T1000 (cell line): ENCODE measurements at places on chromosomes 3 and 15.

- DNase-seq = no peak
These were observed 55.8 kb downstream of the TBL1XR1 start for GRCh38 chr3:177141471-177141870.

DNA sequence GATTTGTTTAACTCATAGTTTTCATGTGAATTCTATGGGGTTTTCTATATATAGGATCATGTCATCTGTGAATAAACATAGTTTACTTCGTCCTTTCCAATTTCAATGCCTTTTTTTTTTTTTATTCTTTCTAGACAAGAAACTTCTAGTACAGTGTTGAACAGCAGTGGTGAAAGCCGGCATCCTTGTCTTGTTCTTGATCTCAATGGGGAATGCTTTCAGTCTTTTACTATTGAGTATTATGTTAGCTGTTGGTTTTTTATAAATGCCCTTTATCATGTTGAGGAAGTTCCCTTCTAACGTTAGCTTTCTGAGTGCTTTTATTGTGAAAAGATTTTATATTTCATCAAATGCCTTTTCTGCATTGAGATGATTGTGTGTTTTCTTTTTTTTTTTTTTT lies 69.0 kb downstream of the SLMAP start:
- DNase-seq = no peak

- DNase-seq = no peak
These were observed 166.2 kb downstream of the ADAMTS17 start for GRCh38 chr15:100175406-100176114.

DNA sequence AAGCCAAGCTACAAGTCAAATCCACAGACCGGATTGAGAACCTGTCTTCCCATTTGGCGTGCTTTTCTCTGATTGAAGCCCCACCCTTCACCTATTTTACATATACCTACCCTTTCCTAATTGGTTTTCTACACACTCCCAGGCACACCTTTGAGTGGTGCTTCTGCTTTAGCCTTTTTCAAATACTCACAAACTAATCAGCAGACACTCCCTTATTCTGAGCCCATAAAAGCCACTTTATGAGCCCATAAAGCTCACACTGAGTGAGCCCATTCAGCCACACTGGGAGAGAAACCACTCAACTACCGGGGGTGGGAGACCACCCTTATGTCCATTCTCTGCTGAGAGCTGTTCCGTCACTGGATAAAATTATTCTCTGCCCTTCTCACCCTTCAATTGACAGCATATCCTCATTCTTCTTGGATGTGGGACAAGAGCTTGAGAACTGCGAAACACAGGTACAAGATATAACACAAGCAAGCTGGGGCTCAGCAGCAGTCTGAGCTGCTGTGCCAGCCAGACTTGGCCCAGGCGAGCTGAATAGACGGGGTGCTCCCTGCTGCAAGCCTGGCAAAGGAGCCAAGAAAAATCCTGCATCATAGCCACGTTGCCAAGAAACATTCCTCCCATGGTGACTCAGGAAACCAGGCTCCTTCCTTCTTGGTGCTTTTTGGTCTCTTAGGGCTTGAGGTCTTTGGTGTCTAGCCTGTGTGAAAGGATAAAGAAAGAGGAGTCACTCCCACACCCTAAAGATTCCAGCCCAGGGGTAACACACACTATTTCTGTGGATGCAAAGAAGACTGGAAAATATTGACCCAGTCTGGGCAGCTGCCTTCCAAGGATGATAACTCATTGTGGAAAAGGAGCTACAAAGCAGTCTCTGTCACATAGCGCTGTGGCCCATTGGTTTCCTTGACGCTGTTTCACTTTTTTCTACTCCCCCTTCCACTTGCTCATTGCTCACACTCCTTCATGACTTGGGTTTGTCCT lies 609.7 kb downstream of the MCTP2 start:
- DNase-seq = peak; percentile 11

DNA sequence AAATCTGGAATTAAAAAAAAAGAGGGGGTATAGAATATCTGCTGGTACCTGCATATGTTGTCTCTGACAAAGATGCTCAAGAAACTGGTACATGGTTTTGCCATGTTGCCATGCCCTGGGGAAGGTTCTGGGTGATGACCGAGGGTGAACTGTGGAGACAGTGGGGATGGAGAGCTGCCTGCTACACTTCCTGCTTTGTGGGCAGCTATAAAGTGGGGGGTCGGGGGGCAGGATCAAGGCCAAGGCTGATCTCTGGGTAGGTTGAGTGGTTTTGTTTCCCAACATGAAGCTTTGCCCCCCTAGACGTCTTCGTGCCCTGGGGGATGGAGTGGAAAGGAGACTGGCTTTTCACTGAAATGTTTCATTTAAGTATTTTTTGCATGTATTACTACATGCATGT lies 74.6 kb downstream of the IQSEC1 start:
- no peak for DNase-seq

DNA sequence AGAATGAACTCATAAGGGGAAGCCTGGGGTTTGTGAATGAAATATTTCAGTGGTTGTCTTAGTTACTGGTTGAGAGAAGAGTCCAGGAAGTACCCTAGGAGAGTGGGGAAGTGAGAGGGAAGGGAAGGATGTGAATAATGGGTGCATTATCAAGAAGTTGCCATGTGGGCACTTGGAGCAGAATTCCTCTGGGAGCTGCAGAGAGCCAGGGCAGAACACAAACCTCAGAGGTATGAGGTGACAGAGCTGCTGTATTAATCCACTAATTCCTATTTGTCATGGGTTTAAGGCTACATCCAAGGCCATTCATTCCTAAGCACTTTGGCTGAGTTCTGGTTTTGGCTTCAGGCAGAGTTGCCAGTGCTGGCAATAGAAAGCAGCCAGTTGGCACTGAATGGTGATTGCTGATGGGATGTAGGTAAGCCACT lies 29.0 kb downstream of the NDUFB4 start:
- no peak for DNase-seq

- DNase-seq = no peak
These were observed 28.3 kb upstream of the ADCY5 start for GRCh38 chr3:123476967-123477750.

GRCh38 chr15:78006567-78007205 lies 70.8 kb downstream of the TBC1D2B start:
- DNase-seq = no peak

DNA sequence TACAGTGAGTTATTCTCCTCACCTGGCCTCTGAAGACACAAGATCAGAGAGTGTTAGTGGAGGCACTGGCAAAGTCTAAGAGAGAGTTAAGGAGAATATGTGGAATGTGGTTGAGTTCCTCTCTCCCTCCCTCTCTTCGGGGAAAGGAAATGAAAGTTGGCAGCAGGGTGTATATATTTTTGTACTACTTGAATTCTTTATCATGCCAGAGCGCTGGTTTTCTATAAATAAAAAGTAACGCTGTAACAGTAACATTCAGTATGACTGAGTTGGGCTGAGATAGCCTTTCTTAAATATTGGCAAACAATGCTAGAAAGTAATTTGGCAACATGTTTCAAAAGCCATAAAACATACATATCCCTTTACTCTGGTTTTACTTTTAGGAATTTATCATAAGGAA lies 77.5 kb upstream of the TNFAIP8L3 start:
- DNase-seq = no peak

GRCh38 chr3:192867645-192868044 lies 50.0 kb downstream of the MB21D2 start:
- no peak for DNase-seq

GRCh38 chr3:23075496-23075895 lies 127.6 kb upstream of the UBE2E2 start:
- DNase-seq = no peak

DNA sequence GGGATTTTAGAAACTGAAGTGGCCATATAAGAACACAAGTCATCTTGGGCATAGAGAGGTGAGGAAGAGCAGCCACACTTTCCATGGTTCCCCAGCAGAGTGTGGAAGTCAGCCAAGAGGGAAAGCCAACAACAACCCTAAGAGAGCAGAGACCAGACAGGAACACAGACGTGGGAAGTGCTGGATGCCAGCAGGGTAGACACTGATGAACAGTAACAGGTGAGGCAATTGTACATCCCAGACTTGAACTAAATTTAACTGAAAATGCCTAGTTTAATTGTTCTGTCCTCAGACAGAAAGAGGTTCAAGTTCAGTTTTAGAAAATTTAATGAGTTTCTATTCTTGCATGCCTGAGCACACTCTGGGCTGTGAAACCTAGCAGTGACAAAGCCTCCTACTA lies 212.1 kb downstream of the ATP8B4 start:
- DNase-seq = no peak

DNA sequence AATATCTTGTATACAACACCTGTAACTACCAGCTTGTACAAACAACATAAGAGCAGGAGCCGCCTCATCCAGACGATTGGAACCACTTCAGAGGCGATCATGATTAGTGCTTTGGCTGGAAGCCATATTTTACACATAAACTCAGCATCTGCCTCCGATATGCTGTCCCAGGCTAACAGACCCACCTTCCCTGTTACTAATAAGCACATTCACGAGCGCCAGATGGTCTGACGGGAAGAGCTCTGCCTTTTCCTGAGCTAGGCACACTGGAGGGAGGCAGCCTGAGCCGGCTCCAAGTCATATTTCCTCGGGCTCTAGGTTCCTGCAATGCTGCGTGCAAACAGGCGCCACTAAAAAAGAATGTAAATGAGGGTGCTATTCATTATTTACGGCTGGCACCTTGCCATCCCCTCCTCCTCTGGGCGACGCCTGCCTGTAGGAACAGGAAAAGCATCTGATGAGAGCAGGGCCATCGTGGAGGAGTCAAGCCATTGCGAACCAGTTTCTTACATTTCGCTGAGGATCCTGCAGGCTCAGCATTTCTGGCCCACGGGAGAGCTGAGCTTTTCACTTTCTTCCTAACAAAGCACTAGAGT lies 98.2 kb downstream of the ANXA2 start:
- DNase-seq = no peak

GRCh38 chr3:112000367-112000771 lies 1.6 kb downstream of the TAGLN3 start:
- DNase-seq = no peak

DNA sequence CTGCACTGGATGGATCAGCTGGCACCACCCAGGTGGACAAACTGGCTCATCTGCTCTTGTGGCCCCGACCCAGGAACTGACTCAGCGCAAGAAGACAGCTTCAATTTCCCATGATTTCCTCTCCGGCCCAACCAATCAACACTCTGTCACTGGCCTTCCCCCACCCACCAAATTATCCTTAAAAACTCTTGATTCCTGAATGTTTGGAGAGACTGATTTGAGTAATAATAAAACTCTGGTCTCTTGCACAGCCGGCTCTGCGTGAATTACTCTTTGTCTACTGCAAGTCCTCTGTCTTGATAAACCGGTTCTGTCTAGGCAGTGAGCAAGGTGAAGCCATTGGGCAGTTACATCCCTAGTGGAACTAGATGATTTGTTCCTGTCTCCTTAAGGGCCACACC lies 16.1 kb downstream of the BDH1 start:
- no peak for DNase-seq

GRCh38 chr15:74311734-74312444 lies 55.6 kb downstream of the CYP11A1 start:
- DNase-seq = no peak

GRCh38 chr3:195017151-195017550 lies 253.8 kb downstream of the XXYLT1 start:
- no peak for DNase-seq

- DNase-seq = no peak
These were observed 161.8 kb upstream of the TBL1XR1 start for GRCh38 chr3:177358977-177359592.

DNA sequence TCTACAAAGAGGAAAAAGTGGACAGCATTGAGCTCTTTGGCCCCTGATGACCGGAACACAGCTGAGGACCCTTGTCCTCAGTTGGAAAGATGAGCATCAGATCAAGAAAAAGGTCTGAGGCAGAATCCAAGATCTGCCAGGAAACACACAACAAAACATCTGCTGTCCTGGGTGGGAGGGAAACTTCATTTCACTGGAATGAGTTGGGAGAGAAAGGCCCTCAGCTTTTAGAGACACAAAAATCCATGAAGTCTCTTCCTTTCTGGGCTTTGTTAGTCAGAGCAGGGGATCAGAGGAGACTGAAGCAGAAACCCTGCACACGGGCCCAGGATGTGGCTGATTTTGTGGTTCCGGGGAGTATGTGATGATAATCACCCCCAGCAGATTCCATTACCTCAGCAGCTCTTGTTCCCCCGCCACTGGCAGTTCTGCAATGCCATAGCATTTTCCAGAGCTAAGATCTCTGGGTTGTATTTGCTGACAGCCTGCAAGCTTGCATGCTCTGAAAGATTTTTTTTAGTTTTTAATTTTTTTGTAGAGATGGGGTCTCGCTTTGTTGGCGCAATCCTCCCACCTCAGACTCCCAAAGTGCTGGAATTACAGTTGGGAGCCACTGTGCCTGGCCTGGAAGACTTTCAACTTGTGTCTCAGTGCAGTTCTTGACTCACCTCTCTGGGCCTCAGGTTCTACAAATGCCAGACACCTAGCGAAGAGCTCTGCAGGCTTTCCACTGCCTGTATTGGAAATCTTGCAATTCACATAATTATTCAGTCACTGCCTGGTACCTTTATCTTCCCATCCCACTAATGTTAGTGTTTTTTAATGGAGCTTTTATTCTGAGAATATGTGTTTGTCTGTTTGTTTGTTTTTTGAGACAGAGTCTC lies 5.8 kb upstream of the TATDN2 start:
- no peak for DNase-seq

DNA sequence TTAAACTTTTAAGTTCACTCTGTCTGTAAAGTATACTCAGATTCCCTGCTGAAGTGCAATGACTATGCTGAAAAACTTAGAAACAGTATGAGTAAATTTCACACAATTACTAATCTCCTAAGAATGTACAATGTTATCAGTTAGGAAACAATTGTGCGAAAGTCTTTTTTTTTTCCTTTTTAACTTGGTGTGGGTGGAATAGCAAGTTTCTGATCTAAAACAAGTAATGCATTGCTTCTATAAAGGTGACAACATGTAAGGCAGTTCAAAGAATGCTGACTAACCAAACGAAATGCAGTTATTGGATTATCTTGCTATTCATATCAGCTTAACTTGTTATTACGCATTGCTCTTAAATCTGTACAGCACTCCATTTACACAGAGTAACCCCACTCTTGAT lies 19.3 kb upstream of the SLC12A8 start:
- no peak for DNase-seq

DNA sequence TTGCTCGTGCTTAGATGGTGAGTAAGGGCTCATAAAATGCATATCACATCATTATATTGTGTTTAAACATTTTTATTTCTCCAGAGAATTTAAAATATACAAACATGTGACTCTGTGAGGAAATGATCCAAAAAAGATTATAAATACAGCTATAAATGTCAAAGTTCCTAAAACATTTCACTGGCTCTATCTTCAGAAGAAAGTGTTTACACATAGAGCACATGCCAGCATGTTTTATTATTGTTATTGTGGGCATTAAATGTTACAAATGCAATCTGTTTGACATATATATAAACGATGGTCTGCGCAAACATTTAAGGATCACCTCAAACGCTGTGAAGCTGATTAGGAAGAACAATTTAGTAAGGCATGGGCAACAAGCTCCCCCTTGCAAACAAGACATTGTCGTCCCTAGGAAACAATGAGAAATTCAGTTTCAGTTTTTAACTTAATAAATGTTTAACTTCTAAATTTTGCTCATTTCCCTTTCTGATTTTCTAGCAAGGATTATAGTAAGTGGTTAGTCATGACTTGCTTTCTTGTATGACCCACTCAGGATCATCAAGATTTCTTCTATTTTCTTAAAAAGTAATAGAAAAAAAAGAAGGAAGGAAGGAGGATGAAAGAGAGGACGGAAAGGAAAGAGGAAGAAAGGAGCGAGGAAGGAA lies 207.5 kb downstream of the SATB1 start:
- DNase-seq = no peak
